ENCODE measurements at places on chromosomes 11 and 22.

DNA sequence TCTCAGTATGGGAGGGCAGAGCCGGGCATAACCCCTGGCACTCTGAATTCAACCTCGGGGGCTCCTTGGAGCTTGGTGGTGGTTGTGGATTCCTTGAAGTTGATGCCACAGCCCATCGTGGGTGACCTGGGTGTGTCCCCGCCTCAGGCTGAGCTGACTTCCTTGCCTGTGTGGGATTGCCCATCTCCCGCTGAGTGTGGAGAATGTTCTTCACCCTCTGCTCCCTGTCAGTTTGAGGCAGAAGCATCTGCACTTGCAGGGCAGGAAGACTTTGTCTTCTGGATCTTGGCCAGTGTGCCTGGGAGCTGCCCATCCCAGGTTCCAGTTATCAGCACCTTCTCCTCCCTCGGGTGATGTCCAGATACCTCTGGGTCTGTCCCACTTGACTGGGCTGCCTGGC is 25.3 kb downstream of the CD82 start:
- no peak for DNase-seq

DNA sequence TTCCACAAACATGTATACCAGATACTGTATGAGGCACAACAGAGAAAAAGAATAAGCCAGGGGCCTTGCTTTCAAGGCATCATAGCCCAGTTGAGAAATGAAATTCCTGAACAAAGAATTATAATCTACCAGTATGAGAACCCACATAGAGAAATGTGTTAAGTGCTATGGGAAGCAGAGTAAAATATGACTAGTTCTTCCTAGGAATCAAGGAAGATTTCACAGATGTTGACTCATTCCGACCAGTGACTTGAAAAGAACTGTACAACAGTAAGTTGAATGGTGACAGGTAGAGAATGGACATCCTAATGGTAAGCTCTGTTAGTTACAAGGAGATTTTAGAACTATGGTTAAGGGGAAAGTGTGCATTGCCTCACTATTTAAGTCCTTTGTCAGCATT is 102.6 kb downstream of the TRIM44 start:
- DNase-seq, result no peak

DNA sequence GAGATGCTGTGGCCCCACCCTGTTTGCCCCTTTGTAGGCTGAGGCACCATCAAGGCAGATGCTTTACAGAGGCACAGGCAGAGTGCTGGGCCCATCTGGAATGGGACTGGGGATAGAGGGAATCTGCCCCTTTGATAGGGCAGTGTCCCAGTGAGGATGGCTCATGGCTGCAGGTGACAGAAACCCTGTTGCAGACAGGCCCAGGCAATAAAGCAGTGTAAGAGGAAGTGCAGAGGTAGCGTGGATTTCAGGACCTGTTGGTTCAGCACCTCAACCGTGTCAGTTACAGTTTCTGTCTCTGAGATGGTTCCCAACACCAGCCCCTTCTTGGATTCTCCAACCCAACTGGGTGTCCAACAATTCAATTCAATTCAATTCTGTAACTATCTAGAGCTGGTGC is 25.1 kb downstream of the PRDM11 start:
- DNase-seq, result no peak

DNA sequence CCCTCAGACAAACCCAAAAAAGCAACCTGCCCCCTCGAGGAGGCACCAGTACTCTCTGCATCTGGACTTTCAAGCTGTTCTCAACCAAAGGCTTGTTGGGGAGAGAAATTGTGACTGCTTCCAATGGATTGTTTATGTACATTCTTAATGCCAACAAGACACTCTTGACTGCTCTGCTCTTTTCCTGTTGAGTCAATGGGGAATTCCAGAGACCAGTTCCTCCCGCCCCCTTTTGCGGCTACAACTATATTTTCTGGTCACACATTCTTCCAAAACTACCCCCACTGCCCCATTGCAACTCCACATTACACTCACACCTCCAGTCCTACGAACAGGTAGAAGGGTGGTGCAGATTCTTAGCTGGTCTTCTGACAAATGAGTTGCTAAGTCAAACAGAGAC is 187.0 kb downstream of the DSCAML1 start:
- DNase-seq, result no peak

DNA sequence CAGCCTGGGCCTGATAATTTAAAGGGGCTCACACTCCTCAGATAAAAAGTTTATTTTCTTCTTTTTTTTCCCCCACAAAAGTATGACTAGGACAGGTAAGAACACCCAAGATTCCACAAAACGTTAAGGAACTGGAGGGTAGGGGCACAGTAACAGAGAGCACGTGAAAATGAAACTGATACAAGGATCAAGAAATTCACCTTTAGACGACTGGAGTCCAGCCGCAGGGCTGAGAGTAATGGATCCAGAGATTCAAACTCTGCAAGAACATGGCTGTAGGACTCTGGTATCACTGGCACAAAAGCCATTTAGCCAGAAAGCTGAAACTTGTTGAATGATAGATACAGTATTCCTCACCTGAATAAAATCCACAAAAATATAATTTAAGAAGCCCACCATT is 4.4 kb downstream of the HPS5 start:
- DNase-seq, result no peak

DNA sequence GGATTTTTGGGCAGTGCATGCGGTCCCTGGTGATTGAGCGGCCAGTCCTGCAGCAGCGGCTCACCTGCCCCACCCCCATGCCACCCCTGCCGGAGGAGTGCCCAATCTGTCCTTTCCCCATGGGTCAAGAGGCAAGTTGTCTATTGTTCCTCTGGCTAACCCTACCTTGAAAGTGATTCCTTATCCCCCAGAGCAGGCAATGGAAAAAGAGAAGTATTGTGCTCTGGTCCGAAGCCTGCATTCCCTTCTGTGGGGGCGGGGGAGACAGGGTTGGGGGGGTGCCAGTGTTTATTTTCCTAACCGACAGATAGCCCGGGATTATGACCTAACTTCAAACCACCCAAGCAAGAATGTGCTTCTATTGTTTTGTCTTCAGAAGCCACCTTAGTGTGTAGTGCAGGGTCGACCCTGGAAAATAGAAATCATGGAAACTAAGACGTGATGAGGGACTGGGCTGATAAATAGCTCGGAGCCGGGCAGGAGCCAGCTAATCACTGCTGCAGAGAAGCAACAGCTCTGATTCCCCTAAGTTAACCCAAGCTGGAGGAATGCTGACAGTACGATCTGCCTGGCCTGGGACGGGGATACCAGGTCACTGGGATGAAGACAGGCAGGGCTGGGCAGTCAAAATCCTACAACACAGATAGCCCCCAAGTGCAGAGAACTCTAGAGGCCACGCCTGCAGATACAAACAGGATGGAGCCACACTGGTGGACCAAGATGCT is 38.7 kb upstream of the ATXN10 start:
- DNase-seq, result no peak

DNA sequence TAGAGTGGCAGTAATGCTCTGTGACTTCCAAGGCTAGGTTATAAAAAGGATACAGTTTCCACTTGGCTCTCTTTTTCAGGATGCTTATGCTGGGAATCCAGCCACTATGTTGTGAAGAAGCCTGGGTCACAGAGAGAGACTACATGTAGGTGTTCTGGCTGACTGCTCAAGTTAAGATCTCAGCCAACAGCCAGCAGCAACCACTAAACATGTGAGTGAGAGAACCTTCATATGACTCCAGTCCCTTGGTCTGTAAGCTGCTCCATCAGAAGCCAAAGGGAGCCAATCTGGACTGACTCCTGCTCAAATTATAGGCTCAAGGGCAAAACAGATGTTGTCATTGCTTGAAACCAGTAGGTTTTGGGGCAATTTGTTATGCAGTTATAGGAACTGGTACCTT is 162.7 kb downstream of the MAML2 start:
- no peak for DNase-seq

- DNase-seq, result no peak
Measured at GRCh38 chr11:123546515-123546914, 107.9 kb downstream of the SCN3B start.

- no peak for DNase-seq
Measured at GRCh38 chr22:39530692-39531331, 1.7 kb downstream of the RPS19BP1 start.

DNA sequence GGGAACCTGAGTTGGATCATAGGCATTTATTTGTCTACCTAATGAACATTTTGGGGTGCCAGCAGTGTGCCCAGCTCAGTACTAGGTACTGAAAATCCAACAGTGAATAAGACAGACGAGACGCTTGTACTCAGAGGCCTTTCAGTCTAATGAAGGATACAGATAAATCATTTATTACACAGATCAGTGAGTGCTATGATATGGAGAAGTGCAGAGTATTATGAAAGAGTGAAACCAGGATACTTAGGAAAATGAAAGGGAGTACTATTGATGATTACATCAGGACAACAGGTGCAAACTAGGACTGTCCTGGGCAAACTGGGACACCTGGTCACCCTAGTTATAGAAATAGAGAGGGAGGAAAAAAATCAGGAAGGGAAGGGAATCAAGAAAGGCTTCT is 207.5 kb upstream of the NCAM1 start:
- no peak for DNase-seq

- DNase-seq, result no peak
Measured at GRCh38 chr11:113613619-113614018, 92.5 kb downstream of the TMPRSS5 start.

GRCh38 chr11:27614092-27614491 is 86.2 kb downstream of the BDNF start:
- no peak for DNase-seq

GRCh38 chr22:36258701-36259614 is 6.0 kb downstream of the APOL1 start:
- DNase-seq, result peak; percentile 66

DNA sequence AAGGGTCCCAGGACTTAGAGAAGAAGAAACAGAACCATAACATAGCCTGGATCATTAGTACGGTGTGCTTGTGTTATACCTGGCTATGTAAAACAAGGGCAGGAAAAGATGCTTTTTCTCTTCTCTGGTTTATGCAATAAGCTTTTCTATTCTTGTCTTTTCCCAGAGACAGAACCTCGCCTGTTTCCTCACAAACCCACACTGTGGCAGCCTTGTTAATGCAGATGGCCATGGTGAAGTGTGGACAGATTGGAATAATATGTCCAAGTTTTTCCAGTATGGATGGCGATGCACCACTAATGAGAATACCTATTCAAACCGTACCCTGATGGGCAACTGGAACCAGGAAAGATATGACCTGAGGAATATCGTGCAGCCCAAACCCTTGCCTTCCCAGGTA is 2.9 kb downstream of the CFAP68 start:
- no peak for DNase-seq

DNA sequence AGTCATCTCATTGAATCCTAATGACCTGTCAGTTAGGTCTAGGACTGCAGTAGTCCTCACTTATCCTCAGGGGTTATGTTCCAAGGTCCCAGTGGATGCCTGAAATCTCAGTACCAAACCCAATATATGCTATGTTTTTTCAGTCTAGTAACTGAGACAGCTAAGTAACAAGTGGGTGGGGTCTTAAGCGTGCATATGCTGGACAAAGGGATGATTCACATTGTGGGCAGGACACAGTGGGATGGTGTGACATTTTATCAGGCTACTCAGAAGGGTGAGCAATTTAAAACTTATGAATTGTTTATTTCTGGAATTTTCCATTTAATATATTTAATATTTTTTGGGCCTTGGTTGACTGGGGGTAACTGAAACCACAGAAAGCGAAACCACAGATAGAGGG is 29.0 kb downstream of the DDX10 start:
- DNase-seq, result no peak

DNA sequence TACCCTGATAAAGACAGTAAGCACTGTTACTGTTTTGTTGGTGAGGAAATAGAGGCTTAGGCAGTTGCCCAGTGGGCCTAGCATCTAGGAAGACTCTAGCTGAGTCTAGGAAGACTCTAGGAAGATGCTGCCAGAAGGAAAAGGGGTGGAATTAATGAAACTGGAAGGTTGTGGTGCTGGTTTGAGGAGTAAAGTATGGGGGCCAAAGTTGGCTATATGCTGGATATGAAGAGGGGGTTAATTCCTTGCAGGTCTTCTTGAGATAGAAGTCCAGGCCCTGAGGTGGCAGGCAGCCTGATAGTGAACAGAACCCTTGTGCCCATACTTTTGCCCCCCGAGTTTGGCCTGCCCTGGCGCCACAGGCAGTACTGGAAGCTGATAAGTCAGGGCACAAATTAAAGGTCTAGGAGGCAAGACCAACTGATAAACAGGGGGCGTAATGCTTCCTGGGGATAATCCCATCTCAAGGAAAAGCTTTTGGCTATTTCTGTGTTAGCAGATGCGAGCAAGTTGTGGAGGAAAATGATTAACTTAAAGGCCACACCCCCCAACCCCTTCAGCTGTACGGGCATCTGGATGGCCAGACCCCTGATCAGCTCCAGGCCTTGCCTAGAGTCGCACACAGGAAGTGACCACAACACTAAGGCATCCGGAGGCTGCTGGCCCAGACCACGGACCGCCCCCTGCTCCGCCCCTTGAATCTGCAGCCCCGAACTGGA is 3.1 kb downstream of the ILK start:
- DNase-seq, result peak; percentile 81

GRCh38 chr11:126113515-126113957 is 50.9 kb upstream of the CDON start:
- no peak for DNase-seq

DNA sequence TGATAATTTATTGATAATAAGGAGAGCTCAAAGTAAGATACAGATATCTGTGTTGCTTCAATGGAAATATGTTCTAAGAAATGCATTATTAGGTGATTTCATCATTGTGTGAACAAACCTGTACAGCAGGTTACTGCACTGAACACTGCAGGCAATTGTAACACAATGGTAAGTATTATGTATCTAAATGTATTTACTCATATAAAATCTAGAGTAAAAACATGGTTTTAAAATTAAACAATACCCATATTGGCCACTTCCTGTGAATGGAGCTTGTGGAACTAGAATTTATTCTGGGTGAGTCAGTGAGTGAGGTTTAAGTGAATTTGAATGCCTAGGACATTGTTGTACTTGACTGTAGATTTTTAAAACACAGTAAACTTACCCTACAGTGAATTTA is 722.9 kb upstream of the RAG2 start:
- no peak for DNase-seq

DNA sequence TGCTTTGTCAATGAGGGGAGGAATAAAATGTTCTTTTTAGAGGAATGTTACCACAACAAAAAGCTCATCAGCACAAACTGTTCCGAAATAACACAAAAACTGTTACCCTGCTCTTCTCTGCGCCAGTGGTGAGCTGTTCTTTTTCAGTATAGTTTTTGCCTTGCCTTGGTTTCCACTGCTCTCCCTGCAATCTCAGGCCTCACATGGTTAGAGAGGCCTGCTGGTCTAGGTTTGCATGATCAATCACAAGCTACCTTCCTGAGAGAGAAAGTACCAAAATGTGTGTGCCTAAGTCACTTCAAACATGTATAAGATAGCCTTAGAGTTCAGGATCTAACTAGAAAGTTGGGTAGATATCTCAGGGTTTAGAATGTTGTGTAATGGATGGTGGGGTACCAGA is 114.6 kb downstream of the STIM1 start:
- DNase-seq, result no peak

Data from activated CD8-positive, alpha-beta memory T cell treated with anti-CD3 and anti-CD28 coated beads, Interleukin-2, amount 50 U/mL, for 48 hours (primary cell).